Activated CD4-positive, CD25-positive, alpha-beta regulatory T cell (primary cell): ENCODE measurements at places on chromosomes 3 and 15.

GRCh38 chr3:452221-452620 is 255.7 kb downstream of the CHL1 start:
- DNase-seq, result no peak

GRCh38 chr3:56704706-56705105 is 21.6 kb upstream of the TASOR start:
- DNase-seq, result no peak

- DNase-seq, result no peak
These were observed 1.3 kb upstream of the HACD2 start for GRCh38 chr3:123586131-123586530.

DNA sequence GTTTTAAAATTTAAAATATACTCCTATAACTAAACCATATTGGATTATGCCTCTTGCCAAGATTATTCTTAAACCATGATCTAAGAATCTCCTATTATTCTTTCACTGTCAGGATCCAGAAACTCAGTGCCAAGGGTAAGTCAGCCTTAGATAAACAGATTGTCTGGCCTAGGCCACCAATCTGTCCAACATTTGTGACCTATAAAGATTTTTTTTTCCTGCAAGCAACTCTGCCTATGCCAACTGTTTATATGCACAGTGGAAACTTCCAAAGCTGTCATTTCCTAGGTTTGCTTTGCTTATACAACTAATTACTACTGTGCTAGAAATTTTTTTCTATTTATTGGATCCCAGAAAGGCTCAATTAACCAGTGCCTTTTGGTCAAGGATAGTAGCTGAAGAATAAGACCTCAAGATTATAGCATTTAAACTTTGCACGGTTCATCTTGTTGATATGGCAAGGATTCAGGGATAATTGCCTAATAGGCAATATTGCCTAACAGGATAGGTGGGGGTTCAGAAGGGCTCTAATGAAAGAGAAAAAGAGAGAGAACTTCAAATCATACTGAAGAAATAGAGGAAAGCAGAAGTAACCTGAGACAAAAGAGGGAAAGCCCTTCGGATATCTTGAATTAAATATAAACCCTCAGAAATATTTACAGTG is 22.8 kb downstream of the GAP43 start:
- DNase-seq, result no peak

DNA sequence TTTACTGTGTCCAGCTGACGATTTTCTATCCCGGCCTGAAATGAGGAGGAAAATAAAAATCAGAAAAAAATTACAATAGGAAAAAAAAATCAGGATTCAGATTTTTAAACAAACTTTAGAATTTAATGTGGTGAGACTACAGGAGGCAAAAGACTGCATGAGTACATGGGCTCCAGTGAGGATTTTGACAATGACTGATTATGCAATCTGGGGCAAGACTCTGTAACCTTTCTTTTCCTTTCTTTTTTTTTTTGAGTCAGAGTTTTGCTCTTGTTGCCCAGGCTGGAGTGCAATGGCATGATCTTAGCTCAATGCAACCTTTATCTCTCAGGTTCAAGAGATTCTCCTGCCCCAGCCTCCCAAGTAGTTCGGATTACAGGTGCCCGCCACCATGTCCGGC is 29.9 kb downstream of the SPG11 start:
- DNase-seq, result no peak

DNA sequence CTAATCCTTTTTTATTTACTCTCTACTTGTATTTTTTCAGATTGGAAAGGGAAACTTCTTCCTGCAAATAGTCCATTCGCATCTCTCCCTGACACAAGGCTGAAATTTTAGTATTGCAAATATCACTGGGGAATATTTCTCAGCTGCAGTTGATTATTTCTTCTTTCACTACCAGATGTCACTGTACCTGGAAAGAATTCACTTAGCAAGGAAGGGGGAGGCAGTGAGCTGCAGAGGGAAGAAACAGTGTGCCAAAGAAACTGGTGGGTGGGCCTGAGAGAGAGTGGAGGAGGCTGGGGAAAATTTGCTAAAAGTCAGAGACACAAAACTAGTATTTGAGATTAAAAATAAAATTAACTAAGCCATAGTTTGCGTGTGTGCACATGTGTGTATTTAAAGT is 142.3 kb upstream of the STT3B start:
- no peak for DNase-seq

DNA sequence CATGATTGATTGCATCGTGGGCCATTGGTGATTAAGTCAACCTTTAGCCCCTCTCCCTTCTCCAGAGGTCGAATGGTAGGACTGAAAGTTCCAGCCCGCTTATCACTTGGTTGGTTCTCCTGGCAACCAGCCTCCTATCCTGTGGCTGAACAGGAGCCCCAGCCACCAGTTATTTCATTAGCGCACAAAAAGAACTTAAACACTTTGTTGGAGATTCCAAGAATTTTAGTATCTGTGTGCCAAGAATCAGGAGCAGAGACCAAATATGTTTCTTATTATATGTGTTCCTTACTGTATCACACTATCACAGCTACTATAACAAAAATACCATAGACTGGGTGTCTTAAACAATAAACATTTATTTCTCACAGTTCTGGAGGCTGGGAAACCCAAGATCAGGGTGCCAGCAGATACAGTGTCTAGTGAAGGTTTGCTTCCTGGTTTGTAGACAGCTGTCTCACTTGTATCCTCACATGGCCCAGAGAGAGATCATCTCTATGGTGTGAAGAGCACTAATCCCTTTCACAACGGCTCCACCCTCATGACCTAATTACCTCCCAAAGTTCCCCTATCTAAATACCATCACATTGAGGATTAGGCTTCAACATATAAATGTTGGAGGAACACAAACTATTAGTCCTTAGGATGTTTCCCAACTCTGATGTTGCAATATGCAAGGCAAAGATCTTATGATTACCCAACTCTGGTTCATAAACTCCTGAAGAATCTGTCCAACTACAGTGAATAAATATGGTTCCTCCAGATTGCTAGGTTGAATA is 30.5 kb upstream of the APH1B start:
- DNase-seq, result no peak

DNA sequence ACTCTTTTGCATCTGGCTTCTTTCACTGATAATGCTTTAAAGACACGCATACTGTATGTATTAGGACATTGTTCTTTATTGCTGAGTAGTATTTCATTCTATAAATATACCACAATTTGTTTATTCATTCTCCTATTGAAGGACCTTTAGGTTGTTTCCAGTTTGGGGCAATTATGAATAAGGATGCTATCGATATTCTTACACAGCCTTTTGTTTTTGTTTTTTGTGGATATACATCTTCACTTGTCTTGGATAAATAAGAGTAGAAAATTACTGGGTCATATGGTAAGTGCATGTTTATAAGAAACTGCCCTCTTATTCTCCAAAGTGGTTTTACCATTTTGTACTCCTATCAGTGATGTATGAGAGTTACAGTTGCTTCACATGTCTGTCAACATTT is 61.8 kb upstream of the GOLGA6B start:
- no peak for DNase-seq

DNA sequence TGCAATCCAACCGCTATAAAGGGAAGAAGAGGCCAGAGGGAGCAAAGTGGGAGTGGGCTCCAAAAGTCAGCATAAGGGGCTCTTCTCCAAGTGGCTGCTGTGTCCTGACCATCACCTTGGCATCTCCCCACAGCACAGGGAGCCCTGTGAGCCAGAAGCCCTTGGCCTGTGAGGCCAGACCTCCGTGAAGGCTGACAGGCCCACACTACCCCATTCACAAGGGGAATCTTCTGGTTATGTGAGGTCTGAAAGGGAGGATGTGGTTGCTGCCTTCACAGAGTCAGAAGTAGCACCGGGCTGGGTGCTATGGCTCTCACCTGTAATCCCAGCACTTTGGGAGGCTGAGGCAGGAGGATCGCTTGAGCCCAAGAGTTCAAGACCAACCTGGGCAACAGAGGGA is 2.6 kb upstream of the ULK3 start:
- DNase-seq, result no peak

DNA sequence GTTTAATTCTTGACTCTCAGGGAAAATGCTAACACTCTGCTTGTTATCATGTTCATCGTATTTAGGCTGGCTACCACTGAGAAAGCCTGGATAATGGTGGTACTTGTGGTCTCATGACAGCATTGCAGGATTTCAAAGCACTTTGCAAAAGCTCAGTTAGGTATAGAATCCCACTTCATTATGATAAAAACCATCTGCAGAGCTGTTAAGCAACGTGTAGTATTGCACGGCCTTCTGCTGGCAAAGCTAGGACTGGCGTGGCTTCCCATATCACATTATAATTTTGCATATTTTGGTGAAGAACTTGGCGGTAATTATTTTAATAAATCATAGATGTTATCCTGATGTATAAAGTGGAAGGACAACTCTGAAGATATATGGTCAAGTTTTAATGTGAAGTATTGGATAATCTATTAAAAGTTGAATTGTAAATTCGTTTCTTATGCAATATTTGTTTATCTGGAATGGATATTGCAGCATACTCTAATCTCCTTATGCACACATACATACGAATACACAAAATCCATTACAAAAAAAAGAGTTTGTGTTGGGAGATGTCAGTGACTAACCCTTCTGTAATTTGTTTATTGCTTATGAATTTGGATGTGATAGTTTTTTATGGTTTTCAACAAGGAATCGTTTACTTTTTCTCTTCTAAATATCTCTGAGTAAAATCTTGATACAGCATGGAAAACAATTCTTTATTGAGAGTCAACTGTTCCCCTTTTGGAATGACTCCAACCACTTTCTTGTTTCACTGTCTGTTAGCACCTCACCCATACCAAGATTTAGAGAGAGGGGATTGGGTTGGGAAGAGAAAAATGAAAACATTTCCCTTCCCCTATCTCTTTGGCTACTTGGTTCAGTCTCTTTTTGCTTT is 9.2 kb downstream of the RAB8B start:
- no peak for DNase-seq

DNA sequence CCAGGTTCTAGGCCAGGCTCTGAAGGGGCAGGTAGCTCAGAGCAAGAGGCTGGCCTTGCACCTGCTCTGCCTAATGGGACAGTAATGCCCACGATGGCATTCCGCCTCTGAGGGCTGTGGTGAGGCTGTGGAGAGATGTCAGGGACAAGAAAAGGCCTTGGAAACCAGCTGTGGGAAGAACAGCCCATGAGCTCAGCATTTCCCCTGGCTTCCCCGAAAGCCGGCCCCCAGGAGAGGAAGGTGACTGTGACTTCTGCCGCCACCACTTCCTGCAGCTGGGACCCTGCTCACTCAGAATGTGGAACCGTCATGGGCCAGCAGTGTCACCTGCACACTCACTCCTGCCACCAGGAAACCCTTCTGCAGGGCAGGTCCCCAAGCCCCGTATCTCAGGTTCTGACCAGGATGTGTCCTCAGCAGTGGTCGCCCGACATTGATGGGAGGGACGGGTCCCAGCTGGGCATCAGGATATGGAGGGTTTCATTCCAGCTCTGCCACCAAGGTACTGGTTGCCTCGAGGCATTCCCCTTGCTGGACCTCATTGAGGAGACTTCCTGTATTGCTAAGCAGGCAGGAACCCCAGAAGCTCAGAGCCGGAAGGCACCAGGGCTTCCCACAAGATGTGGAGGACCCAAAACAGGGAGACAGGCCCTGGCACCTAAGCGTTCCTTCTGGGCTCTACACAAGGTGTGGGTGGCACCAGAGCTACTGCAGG is 30.7 kb downstream of the SEMA7A start:
- DNase-seq, result peak; percentile 57

- no peak for DNase-seq
These were observed 71.9 kb upstream of the CHRNB4 start for GRCh38 chr15:78712797-78713515.

DNA sequence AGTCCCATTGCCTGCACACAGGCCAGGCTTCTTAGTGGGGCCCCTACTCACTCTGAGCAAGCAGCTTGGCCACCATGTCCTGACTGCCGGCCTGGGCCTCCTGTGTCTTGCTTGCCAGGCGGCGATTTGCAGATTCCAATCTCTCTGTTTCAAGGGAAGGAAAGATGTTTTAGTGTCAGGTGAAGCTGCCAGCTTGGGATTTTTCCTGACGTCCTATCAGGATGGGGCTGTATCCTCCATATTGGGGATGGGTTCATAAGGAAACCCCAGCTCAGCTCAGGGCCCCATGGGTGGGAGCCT is 8.5 kb downstream of the AMOTL2 start:
- DNase-seq, result no peak

- DNase-seq, result no peak
These were observed 489 bp upstream of the GALNT15 start for GRCh38 chr3:16174026-16174355.

- no peak for DNase-seq
These were observed 73.8 kb downstream of the FLNB start for GRCh38 chr3:58082047-58082446.

- no peak for DNase-seq
These were observed 48.3 kb upstream of the THSD4 start for GRCh38 chr15:71066983-71067382.

GRCh38 chr3:12828751-12829150 is 12.6 kb downstream of the RPL32 start:
- DNase-seq, result no peak

GRCh38 chr3:64093825-64094712 is 70.8 kb upstream of the PSMD6 start:
- DNase-seq, result no peak

DNA sequence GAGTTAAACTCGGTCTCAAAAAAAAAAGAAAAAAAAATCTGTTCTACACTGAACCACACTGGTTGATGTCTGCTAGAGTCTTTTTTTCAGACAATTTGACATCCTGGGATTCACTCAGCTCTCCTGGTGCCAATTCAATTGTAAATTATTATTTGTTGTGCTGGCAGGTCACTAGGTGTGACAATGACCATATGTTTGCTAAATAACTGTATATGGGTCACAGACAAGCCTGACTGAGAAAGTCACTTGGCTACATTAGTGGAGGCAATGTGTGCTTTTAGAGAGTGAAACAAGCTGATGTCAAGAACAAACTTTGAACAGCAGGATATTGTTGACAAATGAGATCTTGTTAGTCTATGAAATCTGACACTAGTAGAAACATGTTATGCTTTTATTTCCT is 1379.1 kb downstream of the ZPLD1 start:
- DNase-seq, result no peak

DNA sequence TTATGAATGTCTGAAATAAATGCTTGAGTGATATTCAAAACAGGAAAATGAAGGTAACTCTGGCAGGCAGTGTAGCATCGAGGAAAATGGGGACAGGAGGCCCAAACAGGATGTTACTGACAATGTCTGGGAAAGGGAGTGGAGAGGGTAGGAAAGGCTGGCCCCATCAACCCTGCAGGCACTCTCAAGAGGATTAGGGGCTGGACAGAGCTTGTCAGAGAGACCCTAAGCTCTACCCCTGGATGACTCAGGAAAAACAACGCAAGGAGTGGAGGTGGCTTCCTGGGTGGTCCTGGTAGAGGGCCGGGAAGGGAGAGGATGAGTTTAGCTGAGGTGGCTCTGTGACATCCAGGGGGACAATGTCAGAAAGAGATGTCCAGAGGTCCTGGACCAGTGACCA is 106.0 kb downstream of the RYK start:
- DNase-seq, result no peak
